ENCODE measurements at places on chromosomes 1 and 21.

DNA sequence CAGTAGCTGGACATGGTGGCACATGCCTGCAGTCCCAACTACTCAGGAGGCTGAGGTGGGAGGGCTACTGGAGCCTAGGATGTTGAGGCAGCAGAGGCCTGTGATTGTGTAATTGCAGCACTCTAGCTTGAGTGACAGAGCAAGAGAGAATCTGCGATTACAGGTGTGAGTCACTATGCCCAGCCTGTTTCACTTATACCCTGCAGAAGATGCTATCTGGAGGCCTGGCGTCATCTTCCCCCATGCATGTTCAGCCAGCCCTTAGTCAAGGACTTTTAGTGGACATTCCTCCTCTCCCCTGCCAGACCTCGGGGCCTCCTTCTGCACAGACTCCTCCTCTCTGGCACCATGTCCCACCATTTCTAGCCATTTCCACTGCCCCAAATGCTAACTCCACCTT, 36.3 kb upstream of the RCC2 start:
- peak; percentile 66 for DNase-seq

- no peak for DNase-seq
These were observed 8.5 kb upstream of the ARF1 start for GRCh38 chr1:228073857-228074545.

GRCh38 chr1:68293609-68294366, 61.5 kb upstream of the WLS start:
- peak; percentile 63 for DNase-seq

- no peak for DNase-seq
These were observed 28.5 kb downstream of the HUNK start for GRCh38 chr21:31901315-31901714.

DNA sequence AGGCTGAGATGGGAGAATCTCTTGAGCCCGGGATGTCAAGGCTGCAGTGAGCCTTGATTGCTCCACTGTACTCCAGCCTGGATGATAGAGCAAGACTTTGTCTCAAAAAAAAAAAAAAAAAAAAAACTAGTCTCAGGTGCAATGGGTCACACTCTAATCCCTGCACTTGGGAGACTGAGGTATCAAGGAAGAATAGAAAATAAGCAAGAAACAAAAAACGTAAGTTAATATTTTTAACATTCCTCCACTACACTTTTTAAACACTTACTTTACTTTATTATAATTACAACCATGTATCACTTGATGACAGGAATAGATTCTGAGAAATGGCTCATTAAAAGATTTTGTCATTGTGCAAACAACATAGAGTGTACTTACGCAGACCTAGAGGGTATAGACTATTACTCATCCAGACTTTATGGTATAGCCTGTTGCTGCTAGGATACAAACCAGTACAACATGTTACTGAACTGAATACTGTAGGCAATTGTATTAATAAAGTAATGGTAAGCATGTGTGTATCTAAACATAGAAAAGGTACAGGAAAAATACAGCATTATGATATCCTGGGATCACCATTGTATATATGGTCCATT, 1244.1 kb upstream of the ADGRL4 start:
- DNase-seq: no peak

DNA sequence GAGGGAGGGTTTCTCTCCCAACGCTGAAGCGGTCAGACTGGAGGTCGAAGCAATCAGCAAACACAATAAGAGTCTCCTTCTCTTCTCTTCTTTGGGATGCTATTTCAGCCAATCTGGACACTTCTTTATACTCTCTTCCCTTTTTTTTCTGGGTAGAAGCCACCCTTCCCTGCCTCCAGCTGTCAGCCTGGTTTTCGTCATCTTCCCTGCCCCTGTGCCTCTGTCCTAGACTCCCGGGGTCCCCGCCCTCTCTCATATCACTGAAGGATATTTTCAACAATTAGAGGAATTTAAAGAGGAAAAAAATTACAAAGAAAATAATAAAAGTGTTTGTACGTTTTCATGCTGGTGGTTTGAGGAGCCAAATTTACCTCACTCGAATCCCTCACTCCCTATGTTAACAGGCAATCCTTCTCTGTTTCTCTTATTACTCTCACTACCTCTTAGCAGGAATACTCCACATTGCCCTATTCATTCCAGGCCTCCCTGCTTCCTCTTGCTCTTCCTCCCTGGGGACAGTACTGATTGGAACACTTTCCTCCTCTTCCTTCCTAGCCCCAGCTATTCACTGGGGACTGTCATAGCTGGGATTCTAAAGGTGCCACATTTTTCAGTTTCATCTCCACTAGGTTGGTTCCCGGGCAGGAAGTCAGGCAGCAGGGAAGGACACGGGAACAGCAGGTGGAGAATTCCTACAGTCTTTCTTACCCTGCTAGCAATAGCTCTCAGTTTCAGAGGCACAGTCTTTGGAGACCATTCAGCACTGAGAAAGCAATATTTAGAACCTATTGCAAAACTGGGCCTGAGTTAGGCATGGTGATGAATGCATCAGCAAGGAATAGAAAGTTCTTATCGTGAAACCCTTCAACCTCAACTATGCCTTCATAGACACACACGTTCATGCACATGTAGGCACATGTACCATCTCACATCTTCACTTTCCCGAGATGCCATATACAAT, 288.0 kb downstream of the PBX1 start:
- DNase-seq: no peak

DNA sequence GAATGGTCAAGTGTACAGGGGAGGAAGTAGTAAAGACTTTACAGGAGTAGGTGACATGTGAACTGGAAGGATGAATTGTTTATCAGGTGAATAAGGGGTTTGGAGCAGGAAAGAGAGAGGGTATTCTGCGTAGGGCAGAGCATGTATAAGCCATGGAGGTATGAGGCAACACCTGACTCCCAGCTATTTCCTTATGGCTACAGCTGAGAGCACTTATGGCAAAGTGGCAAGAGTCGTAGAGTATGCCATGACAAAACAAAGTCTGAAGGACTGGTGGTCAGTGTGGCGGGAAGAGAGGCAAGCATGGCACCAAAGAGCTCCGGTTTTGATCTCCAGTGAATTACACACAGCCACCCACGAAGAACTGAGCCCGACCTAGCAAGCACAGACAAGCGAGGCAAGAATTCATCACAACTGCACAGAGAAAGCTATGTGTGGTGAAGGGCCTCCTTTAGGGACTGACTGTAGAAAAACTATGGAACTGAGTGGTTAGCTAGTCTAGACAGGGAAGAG, 9.0 kb upstream of the ELOVL1 start:
- DNase-seq: no peak

DNA sequence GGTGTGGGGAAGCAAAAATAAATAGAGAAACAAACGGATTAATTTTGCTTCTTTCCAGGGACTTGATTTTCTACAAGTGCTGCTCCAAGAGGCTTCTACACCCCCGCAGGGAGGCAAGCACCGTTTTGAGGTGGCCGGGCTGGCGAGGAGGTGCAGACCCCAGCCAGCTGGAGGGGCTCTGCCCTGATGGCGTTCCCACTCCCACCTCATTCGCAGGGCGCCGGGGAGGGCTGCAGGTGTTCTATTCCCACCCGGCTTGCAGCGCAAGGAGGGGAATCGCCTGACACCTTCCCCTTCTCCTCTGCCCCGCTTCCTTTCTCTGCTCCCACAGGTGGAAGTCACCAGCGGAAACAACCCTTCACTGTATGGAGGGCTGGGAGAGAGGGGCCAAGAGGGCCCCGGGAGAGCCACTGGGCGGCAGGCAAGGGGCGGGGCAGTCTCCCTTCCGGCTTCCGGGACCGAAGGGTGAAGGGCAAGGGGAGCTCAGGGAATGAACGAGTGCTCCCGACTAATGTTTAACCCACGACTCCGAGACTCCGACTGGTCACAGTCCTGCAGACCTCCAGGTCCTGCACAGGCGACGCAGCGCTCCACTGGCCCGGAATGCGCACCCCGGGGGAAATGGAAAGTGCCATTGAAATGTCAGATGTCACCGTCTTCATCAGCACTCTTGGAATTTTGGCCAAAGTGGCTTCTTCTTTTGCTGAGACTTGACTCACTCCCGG, 29.1 kb downstream of the TEX35 start:
- no peak for DNase-seq

GRCh38 chr1:19987719-19988118, 8.3 kb upstream of the PLA2G2A start:
- no peak for DNase-seq

- peak; percentile 57 for DNase-seq
These were observed 12.1 kb downstream of the C8A start for GRCh38 chr1:56866656-56867055.

- DNase-seq: no peak
These were observed 7.0 kb downstream of the TAS1R2 start for GRCh38 chr1:18852501-18852900.

- DNase-seq: no peak
These were observed 390.4 kb downstream of the OMA1 start for GRCh38 chr1:58156124-58156468.

DNA sequence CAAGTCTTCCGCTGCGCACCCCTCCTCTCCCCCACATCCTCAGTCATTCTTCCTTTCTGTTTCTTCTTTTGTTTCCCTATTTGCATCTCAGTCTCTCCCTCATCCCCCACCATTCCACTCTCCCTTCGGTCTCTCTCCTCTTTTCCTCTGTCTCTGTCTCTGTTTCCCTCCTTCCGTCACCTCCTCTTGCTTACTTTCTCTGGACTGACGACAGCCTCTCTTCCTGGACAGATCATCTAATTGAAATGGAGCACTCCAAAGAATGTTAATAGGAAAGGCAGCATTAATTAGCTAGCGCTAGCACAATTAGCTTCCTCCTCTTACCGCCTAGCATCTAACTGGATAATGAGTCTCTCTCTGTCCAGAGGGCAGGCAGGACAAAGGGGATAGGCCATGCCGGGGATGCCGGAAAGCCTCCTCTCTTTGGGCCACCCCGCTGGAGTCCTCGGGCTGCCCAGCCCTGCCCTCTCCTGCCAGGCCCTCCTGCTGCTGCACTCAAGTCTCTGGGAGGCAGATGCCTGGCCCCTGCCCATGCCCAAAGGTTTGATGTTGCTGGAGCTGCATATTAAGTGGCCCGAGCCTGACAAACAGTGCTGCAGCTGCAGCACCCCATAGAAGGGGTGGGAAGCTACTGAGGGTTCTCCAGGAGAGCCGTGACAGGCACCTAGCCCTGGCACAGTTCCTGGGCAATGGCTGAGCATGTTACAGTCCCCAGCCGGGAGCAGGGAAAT, 20.8 kb downstream of the DISP3 start:
- DNase-seq: no peak

DNA sequence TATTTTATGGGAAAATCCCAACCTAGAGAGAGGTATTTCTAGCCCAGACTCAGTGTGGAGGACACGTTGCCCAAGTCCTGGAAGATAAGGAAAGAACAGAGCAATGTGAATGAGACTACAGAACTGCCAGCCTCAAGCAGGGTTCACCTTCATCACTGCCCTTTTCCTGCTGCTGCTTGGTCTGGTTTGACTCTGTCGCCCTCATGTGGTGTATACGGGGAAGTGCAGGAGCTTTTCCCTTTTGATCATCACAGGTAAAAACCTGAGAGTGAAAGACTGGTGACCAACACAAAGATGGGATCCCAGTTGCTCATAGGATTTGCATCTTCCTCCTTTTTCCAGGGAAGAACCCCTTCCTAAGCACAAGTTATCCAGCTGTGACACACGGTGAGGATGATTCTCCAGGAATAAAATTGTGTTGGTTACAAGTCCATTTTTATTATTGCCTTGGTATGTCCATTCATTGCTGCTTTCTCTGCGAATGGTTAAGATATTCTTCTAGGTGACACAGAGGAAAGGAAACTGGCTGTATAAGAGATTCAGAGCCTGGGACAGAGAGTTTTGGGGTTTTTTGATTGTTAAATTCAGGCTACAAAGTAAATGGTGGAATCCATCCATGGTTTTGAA, 89.5 kb upstream of the CD53 start:
- DNase-seq: no peak

GRCh38 chr1:187053876-187054275, 225.1 kb downstream of the PLA2G4A start:
- no peak for DNase-seq

GRCh38 chr1:245987219-245987545, 519.9 kb downstream of the SMYD3 start:
- no peak for DNase-seq

DNA sequence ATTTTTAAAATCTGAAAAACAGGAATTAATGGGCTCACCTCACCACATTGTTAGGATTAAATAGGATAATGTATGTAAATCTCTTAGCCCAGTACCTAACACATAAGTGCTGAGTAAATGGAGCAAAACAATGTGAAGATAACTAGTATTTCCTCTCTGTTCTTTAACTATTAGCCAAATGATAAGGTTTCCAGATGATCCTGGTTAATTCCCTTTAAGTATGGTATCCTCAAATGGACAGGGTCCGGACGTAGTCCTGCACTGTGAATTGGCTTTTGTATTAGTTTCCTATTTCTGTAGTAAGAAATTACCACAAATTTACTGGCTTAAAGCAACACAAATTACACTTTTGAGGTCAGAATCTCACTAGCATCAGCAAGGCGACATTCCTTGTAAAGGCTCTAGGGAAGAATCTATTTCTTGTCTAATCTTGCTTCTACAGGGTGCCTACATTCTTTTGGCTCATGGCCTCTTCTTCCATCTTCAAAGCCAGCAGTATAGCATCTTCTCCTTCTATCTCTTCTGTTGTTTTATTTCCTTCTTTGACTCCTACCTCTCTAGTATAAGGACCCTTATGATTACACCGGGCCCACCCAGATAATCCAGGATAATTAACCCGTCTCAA, 17.1 kb downstream of the SCAF4 start:
- DNase-seq: no peak

DNA sequence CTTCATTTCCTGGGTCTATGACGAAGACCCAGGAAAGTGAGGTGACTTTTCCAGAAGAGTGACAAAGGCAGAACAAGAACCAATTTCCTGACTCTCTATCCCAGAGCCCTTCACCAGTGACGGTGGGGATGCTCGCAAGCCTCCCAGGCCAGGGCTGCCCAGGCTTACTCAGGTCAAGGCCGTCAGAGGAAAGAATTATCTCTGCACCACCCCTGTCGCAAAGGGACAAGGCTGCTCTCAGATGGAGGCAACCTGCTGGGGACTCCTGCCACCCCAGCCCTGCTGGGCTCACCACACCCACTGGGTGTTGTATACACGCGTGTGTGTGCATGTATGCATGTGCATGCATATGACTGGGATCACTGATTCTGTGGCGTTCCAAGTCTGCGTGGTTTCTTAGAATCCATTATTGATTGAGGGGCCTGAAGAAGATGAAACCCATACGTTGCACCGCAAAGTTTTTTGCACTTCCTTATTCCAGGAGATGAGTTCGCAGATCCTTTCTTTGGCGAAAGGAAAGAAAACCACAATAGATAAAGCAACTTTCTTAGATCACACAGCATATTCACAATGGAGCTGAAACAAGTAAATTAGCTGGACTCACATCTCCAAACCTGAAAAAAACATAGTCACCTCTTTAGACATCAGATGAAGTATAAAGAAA, 255.8 kb downstream of the RHOU start:
- DNase-seq: no peak

- DNase-seq: no peak
These were observed 498.9 kb downstream of the TTLL7 start for GRCh38 chr1:83499998-83500397.

- DNase-seq: no peak
These were observed 2.1 kb upstream of the PLA2G2F start for GRCh38 chr1:20137055-20137454.

DNA sequence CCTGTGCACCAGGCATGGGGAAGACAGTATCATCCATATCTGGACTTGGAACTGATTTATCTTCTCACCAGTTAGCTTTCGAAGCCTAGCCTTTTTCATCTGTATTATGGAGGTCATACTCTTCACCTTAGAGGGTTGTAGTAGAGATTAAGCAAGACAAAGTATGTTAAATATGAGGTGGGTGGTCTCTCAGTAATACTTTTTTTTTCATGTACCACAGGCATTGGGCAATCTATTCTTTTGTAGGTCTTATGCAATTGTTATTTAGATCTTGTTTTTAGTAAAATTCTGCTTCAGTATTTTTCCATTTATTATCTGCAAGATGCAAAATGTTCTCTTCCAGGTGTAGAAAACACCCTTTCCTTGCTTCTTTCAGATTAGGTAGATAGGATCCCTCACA, 35.2 kb upstream of the OR2B11 start:
- DNase-seq: no peak

Data from amniotic stem cell (primary cell).